ENCODE measurements at places on chromosomes 1 and 21.

DNA sequence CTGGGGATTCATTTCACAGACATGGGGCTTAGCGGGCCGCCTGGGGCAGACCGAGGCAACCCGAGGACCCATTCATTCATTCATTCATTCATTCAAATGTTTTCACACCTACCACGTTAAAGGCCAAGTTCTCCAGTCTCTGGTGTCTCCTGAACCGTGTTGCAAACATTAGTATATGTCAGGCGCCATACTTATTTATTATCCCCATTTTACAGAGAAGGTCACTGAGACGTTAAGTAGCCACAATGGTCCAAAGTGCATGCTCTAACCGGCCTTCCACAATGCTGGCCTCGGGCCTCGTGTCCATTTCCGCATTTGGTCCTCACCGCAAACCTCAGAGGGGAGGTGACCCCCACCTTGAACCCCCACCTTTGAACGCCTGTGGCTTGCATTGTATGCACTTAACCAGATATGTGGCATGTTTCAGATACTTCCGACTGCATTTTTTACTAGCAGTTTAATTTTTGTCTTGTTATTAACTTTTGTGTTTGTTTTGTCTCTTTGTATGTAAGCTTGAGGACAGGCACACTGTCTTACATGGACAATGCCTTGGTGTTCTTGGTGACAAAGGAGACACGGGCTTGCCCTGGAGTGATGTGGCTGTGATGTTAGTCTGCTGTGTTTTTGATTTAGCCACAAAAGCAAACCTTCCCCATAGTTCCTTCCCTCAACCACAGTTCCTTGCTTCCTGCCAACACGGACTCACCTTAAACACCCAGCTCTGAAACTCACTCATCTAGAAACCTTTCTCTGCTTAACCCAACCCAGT, 1.2 kb upstream of the IFFO2 start:
- peak; percentile 82 for DNase-seq

- DNase-seq, result no peak
These were observed 23.9 kb upstream of the TMEM52 start for GRCh38 chr1:1942753-1943656.

DNA sequence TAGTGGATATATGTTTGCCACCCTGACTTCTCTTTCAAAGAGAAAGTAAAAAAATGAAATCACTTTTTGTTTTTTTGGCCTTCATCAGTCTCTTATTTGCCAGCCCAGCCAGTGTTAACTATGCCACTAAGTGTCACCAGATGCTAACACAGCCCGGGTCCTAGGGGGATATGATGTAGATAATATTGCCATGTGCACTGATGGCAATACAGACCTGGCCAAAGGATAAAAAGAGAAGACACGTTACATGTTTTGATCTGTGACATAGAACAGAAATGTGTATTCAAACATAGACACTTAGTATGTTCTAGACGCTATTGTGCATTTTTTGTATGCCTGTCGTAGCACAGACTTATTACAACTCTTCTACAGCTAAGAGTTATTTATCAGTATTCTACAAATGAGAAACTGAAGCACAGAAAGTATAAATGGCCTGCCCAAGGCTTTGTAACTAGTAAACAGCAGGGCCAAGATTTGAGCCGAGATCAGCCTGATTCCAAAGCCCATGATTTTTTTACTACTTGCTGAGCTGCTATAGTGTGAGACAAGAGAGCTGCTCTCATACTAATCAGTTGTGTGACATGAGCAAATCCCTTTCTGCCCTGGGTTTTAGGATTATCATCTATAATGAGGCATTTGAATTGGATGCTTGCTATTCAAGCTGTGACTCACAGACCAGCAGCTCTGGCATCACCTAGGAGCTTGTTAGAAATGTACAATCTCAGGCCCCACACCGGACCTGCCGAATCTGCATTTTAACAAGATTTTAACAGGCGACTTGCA, 6.3 kb downstream of the LRRC53 start:
- no peak for DNase-seq

- no peak for DNase-seq
These were observed 36.8 kb downstream of the TRIM11 start for GRCh38 chr1:228369608-228370438.

DNA sequence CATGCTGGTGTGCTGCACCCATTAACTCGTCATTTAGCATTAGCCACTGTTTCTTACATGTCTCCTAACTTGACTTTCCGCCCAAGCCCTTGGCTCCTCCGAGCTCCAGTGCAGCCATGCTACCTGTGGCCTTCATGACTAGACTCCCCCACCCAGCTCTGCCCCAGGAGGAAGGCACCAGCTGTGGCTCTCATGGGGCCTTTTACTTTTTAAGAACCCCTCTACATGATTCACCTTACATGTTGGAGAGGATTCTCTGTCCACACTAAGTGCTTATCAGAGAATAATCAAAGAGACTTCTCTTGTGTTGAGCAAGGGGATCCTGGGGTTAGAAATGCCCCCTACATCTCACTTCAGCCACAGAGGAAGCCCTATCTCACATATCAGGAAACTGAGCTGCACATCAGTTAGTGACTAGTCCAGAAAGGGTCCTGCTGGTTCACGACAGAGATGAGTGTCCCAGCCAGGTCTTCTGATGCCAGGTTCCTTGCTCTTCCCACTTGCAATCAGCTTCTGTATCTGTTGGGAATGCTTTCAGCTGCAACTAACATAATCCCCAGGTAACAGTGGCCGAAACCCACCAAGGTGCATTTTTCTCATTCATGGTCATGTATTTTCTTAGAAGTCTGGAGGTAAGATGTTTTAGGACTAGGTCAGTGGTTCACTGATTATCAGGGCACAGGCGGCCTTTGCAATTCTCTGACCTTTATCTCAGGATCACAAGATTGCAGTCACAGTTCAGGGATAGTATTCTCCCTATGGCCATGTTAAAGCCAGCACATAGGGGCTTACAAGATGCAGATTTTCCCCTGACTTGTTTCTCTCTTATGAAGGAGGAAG, 45.9 kb downstream of the KLHDC7A start:
- no peak for DNase-seq

DNA sequence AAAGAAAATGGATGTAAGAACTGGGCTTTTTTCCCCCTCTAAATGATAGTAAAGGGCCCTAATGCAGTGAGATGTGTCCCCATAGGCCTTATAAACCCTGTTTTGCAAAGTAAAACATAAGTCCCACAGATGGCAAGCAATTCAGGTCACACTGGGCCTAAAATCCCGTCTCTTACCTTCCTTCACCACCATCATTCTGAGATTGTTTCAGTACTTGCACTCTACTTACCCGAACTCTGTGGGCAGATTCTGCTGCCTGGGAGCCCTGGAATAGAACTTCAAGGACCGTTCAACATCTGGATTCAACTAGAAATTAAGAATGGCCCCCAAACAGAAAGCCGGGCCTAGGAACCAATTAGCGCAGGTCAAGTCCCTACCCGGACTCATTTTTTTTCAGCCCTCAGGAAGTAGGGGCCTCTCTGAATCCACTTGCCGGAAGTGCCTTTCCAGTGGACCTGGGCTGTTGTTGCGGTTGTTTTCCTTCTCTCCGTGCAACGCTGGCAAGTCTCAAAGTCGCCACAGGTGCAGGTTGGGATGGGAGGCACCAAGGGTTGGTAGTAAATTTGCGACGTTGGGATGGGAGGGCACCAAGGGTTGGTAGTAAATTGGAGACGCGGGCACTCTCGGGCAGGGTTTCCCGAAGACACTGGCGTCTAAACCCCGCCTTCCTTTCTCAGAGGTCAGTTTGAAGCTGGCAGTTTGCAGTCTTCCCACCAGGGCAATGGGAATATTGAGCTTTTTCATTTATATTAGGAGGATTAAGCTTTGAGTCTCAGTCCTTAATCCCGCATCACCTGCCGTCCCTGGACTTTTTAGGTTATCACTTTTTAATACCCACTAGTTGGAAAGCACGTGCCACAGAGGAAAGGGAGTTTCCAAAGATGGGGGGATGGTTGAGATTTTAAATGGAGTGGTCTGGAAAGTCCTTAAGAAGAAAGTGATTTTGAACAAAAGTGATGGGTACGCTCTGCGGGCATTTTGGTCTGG, at the start of gene TMEM69:
TSS of gene TMEM69 (plus strand) at position 428 of the 987 bp plus-strand sequence. CDS start 2,888 bp downstream, outside the sequence.
- DNase-seq, result peak; percentile 79
